ENCODE measurements at places on chromosomes 2 and 18.

GRCh38 chr2:26184555-26185303, 11.8 kb downstream of the GAREM2 start:
- DNase-seq: no peak

DNA sequence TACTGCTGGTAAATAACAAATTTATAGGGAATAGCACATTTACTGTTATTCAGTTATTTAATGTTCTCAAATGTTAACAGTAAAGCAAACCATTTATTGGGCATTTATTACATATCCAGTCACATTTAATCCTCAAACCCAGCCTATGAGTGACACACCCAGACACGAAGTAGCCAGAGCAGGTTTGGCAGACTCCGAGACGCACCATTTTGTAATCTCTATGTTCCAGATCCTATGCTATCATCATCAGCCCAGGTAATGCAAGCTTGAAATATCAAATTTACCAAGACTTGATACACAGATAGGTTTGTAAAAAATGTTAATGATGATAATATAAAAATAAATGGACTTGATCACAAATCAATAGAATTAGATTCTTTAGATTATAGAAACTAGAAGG, 131.1 kb downstream of the IKZF2 start:
- DNase-seq: no peak

DNA sequence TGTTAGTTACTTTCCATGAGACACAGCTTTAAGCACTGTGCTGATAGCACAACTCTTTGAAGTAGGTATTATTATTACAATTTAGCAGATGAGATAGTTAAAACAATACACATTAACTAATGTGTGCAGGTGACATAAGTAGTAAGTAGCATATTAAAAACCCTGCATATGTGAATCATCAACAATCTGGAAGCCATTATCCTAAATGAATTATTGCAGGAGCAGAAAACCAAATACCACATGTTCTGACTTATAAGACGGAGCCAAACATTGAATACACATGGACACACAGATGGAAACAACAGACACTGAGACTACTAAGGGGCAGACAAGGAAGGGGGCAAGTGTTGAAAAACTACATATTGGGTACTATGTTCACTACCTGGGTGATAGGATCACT, 300.3 kb upstream of the GULP1 start:
- DNase-seq: no peak

- DNase-seq: no peak
Measured at GRCh38 chr2:11602563-11603204, 67.3 kb downstream of the NTSR2 start.

DNA sequence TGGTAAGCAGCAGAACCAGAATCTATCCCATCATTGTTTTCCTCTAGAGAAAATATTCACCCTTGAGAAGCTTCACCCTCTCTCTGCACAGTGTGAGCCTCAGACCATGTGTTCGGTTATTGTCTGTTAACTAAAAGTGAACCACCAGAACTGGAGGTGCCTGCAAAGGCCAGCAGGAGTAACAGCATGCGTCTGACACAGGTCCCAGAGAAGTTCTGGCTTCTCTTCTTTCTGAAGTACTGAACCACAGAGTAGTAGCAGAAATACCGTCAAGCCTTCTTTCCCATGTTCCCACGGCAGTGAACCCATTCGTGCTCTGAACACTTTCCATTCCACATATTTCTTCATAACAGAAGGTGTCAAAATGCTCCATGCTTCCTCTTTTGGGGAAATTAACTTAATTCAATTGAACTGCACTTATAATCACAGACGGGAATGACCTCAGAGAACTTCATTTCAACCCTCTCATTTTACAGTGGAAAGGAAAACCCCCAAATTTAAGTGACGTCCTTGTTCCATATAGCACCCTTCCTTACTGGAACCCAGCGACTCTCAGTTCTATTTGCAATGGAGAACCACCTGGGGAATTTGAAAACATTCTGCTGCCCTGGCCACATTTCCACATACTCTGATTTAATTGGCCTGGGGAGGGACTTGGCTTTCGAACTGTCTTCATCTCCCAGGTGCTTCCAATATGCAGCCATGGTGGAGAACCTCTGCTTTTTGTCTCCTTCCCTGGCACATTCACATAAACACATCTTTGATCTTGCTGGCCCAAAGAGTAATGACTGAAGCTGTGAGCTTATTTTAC, 519.1 kb downstream of the RNF144A start:
- DNase-seq: no peak

All from amygdala (tissue), 56 donors.